Frontal cortex (tissue), 4 donors: ENCODE measurements at places on chromosomes 13 and 19.
A peak's percentile ranks its signal among the peaks of the same experiment; 100 is the strongest.

GRCh38 chr19:14536926-14537692 lies 7.7 kb downstream of the TECR start:
- no peak for DNase-seq

DNA sequence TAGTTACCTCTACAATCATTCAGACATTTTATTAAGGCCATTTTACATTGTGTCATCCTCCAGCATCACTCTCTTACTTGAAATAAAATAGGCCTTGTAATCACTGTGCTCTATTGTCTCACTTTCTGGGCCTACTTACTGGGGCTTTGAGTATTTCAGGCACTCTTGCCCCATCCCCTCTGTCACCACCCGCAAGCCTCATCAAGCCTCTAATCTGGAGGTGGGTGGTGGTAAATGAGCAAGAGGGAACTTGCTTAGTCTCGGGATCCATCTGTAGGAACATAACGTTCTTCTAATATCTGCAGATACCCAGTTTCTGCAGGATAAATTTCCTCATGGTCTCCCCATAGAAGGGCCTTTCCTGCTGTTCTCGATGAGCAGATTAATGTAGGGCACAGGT lies 19.4 kb upstream of the GPR18 start:
- no peak for DNase-seq

- DNase-seq: peak; percentile 89
Measured at GRCh38 chr19:44643605-44644401, at the start of gene PVR. Gene PVR, plus strand, starts transcription at chr19:44643910. Its CDS starts 187 bp downstream, at chr19:44644097.

GRCh38 chr13:112118451-112119064 lies 51.6 kb downstream of the SOX1 start:
- no peak for DNase-seq

DNA sequence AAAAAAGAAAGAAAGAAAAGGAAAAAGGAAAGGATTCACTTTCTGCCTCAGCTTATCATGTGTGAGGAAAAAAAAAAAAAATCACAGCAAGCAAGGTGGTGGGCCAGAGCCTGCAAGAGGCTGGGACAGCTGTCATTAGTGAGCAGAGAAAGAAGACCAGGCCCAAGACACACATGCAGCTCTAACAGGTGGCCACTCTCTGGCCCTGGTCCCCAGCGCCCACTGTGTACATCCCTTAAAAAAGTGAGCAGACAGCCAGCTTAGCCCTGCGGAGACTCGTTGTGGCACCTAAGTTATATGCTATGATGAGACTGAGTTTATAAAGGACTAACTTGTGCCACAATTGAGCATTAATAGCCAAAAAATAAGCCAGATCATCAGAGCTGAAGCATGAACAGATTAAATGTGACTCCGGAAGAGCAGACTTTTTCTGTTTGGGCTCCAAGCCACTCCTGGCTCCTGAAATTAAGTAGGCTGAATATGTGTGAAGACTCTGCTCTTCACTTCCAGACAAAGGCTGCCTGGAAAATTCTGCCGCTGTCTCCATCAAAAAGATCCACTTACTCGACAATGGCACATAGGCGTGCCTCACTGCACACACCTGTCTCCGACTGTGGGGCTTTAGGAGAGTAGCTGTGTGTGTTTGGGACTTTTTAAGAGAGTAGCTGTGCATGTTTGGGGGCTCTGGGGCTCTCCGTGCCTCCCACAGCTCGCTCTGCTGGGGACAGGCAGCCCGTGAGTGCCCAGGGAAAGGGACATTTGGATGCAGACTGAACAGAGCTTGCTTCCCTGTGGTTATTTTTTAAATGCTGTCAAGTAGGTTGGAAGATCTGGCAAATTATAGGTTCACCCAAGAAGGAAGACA lies 55.0 kb downstream of the LATS2 start:
- DNase-seq: no peak

- DNase-seq: no peak
Measured at GRCh38 chr19:49712397-49712859, 21.5 kb downstream of the CPT1C start.
